ENCODE measurements at places on chromosomes 13 and 19.

DNA sequence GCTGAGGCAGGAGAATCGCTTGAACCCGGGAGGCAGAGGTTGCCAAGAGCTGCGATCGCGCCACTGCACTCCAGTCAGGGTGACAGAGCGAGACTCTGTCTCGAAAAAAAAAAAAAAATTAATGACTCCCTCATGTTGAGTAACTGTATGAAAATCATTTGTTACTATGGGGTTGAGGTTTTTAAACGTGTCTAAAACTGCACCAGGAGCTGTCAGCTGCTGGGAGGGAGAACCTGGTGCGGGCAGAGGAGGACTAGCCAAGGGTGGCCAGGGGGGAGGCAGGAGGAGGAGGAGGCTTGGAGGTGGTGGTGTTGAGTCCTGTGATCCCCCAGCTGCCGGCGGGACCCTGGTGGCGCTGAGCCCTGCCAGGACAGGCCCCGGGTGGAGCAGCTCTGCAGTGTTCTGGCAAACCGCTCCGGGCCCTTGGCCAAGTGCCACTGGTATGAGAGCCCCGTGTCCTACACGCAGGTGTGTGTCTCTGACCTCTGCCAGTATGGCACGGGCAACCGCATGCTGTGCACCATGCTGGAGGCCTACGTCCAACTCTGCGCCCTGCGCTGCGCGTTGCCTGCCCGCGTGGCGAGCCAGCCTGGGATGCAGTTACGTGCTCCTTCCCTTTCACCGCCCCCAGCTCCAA lies 17.1 kb upstream of the FXYD3 start:
- no peak for DNase-seq

DNA sequence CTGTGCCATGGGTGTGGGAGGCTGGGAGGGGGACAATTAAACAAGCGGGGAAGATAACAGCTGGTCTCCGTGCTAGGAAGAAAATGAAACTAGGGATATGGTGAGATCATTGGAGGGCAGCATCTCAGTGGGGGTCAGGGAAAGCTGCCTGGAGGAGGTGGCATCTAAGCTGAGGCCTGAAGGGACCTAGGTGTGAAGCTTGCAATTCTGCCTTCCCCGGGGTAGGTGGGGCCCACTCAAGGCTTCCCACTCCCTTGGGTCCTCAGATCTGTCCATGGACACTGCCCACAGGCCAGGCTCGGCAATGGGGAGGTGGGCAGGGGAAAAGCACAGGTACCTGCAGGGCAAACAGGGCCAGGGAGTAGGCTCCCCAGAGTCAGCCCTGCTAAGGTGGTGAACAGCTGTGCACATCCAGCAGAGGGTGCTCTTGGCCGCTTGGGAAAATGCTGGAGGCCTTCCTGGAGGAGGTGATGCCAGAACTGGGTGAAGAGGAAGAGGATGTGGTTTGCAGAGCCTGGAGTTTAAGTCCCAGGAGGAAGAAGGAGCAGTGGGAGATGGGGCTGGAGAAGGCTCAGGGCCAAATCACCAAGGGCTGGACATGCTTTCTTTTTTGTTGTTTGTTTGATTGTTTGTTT lies 25.7 kb upstream of the CCNE1 start:
- no peak for DNase-seq

GRCh38 chr13:97810152-97810551 lies 143.3 kb upstream of the IPO5 start:
- DNase-seq, result peak; percentile 3

DNA sequence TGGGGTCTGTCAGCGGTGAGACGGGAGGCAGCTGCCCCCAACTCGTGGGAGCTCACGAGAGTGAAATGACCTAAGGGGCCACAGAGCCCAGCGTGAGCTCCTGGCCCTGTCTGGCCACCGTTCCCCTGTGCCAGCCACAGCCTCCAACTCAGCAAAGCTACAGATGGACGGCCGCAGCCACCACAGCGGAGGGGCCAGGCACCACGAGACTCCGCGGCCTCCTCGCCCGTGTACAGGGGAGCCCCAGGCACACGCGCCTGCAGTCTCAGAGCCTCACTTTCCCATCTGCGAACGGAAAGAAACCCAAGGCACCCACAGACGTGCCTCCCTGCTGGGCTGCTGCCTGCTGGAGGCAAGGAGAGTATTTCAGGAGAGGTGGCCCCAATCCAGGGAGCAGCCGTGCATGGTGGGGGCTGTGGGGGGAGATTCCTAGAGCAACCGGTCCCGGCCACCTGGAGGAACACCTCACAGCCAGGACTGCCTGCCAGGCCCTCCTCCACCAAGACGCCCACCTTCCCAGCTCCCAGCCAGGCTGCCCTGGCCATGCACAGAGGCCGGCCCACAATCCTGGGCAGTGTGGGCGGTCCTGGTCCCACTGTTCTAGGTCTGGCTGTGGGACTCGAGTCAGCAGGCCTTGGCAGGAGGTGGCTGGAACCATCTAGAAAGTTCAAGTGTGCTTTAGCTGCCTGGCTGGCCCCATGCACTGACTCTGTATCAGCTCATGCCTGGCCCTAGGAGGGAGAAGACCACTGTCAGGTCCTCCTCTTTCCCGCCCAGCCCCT lies 1.9 kb downstream of the MKNK2 start:
- no peak for DNase-seq

- no peak for DNase-seq
Measured at GRCh38 chr19:21130097-21130775, 11.6 kb upstream of the ZNF431 start.

DNA sequence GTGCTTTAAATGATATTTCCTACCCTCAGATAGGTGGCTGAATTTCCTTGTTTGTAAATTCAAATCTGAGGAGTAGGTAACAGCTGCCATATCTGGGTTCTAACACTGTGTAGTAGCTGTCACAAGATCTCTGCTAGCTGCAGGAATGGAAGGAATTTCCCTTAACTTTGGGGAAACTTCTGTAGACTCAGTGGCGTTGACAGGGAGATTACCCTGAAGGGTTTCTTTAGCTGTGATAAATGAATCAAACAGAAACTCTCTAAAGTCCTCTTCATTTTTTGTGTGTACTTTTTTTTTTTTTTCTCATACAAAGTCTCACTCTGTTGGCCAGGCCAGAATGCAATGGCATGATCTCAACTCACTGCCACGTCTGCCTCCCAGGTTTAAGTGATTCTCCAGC lies 5.3 kb upstream of the EPSTI1 start:
- peak; percentile 76 for DNase-seq

GRCh38 chr13:108733022-108733560 lies 103.7 kb downstream of the MYO16 start:
- no peak for DNase-seq

DNA sequence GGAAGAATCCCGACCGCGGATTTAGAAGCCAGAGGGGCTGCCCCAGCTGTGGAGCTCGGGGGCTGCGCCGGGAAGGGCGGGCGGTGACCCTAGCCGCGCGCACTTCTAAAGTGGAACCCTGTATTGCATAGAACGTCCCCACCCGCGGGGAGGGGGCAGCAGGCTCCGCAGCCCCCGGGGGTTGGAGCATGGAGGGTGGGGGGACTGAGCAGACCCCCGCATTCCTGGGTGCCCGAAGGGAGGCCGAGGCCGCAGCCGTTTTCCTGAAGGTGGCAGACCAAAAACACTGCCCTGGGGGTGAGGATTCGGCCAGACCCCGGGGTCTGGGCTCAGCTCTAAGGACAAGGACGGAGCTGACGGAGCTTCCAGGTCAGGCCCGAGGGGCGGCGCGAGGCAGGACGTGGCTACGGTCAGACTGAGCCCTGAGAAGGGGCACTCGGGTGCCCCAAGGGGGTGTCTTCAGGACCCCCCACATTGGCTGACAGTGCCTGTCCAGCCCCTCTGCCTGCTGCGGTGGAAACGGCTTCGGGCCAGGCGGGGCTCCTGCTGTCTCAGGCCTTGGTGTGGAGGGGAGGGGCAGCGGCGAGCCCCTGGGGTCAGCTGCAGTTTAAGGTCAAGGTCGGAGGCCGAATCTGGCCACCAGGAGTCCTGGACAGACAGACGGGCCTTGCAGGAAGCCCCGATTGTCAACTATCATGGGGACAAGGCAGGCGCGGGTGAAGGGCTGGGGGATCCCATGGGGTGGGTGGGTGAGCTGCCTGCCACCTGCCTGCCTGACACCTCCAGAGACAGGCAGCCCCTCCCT lies 12.6 kb downstream of the MKNK2 start:
- no peak for DNase-seq

DNA sequence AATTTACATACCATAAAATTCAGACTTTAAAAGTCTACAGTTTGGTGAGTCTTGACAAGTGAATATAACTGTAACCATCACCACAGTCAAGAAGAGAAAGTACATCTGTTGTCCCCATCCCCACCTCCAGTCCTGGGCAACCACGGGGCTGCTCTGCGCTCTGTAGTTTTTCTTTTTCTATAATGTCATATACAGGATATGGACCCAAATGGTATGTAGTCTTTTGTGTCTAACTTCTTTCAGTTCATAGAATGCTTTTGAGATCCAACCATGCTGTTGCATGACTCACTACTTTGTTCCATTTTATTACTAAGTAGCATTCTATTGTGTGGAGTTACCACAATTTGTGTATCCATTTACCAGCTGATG lies 103.9 kb downstream of the DOCK9 start:
- no peak for DNase-seq

DNA sequence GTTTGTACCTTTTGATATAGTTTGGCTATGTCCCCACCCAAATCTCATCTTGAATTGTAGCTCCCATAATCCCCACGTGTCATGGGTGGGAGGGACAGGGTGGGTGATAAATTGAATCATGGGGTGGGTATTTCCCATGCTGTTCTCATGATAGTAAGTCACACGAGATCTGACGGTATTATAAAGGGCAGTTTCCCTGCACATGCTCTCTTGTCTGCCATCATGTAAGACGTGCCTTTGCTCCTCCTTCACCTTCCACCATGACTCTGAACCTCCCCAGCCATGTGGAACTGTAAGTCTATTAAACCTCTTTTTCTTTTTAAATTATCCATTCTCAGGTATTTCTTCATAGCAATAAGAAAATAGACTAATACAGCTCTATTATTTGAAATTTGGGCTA lies 330.7 kb upstream of the ATXN8OS start:
- no peak for DNase-seq

- DNase-seq, result no peak
Measured at GRCh38 chr19:17448131-17448967, at the start of gene TMEM221. TSS of gene TMEM221 (minus strand) at chr19:17448668. CDS start at chr19:17448462, 206 bp downstream.

DNA sequence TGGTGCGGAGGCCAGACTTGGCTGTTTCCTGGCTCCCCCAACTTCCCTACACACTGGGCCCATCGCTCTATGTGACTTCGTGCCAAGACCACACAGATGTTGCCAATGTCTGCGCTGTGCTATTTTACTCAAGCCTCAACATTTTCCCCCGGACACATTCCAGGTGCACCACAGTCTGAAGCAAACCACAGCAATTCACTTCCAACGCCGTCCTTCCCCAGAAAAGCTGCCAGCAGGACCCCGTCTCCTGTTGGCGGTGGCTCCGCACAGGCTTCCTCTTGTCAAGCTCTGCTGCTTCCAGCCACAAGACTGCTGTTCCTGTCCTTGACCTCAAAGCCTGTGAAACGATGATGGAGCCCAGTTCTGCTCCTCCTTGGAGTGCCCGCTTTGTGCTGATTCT lies 100.7 kb downstream of the CRYL1 start:
- peak; percentile 65 for DNase-seq

Measured in fibroblast of skin of left quadriceps (primary cell).